ENCODE measurements at places on chromosomes 5 and 9.

GRCh38 chr9:33619666-33620404 lies 95.8 kb downstream of the ANKRD18B start:
- DNase-seq = no peak

GRCh38 chr5:83378624-83379289 lies 92.8 kb upstream of the VCAN start:
- DNase-seq = no peak

DNA sequence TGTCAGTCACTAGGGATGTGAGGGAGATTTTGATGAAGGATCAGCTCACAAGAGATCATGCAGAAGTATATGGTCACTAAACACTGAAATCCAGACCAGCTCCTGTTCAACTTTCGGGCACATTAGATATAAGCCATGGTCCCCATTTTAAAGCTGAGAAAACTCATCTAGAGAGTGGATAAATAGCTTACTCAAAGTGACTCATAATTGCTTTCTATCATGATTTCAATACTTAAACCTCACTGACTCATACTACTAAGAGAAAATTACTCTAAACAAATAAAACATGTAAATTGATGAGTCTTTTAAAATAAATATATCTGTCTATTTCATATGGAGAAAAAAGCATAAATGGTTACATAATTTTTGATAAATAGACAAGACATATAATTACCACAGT lies 567.7 kb downstream of the TLR4 start:
- DNase-seq = no peak

DNA sequence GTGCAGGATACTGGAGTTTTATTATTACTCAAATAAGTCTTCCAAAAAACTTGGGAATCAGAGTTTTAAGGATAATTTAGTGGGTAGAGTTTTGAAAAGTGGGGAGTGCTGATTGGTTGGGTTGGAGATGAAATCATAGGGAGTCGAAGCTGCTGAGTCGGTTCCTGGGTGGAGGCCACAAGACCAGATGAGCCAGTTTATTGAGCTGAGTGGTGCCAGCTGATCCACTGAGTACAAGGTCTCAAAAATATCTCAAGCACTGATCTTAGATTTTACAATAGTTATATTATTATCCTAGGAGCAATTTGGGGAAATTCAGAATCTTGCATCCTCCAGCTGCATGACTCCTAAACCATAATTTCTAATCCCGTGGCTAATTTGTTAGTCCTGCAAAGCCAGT lies 804.9 kb upstream of the SEMA6A start:
- DNase-seq = no peak

DNA sequence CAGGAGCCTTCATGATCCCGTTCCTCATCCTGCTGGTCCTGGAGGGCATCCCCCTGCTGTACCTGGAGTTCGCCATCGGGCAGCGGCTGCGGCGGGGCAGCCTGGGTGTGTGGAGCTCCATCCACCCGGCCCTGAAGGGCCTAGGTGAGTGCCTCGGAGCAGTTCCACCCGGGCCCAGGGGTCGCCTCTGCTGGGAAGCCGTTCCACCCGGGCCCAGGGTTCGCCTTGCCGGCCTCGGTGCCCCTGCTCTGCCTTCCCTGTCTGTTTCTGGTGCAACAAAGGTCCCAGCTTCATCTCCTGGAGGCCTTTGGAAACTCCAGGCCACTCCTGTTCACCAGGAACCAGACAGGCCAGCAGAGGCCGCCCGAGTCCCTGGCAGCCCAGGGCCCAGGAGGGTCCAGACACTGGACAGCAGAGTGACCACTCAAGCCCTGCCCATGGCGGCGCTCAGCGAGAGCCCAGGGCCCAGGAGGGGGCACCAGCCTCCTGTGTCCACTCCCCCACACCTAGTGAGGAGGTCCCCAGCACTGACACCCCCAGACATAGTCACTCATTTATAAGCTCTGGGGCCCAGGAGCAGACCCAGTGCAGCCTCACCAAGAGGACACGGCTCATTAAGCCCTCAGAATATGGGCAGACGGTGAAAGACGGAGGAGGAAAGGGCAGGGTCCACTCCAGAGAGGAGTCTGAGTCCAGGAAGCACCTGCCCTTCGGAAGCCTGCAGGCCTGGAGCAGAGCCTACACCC lies 7.5 kb downstream of the SLC6A19 start:
- DNase-seq = no peak

DNA sequence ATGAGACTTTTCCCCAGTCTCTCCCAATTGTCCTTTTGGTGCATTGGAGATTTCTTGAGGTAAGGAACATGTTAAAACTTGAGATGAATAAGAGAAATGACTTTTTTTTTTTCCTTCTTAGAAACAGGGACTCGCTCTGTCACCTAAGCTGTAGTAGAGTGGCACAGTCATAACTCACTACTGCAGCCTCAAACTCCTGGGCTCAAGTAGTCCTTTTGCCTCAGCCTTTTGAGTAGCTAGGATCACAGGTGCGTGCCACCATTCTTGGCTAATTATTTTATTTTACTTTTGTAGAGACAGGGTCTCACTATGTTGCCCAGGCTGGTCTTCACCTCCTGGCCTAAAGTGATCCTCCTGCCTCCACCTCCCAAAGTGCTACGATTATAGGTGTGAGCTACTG lies 25.9 kb downstream of the CDC42SE2 start:
- no peak for DNase-seq

DNA sequence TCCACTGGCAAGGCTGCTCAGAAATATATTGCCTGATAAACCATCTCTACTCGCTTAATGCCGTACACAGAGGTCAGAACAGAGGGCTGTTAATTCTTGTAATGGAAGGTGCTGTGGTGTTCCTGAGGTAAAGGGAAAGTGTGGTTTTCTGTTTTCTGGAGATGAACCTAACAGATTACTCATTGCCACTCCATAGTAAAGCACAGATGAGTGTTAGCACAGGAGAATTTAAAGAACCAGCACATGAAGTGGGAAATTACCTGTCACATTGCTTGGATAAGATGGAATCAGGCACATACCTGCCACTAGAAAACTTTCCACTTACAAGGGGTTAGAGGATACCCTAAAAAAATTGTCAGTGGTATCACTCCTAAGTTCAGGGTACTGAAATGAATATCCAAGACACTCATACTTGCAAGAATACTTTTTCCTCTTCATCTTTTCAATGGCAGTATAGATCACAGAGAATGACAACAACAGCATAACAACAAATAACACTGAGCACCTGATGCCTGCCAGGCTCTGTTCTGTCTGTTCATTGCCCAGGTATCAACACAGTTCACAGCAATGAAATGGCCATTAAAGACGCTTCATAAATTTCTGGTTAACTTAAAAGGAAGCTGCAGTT lies 152.9 kb upstream of the GNA14 start:
- DNase-seq = no peak

- DNase-seq = no peak
These were observed 36.3 kb upstream of the LRRC19 start for GRCh38 chr9:27041746-27042145.

- DNase-seq = no peak
These were observed 8.5 kb downstream of the FUBP3 start for GRCh38 chr9:130587921-130588320.

- DNase-seq = no peak
These were observed 46.8 kb upstream of the SARDH start for GRCh38 chr9:133784731-133785561.

- no peak for DNase-seq
These were observed 8.6 kb downstream of the SEPTIN8 start for GRCh38 chr5:132768485-132768868.

DNA sequence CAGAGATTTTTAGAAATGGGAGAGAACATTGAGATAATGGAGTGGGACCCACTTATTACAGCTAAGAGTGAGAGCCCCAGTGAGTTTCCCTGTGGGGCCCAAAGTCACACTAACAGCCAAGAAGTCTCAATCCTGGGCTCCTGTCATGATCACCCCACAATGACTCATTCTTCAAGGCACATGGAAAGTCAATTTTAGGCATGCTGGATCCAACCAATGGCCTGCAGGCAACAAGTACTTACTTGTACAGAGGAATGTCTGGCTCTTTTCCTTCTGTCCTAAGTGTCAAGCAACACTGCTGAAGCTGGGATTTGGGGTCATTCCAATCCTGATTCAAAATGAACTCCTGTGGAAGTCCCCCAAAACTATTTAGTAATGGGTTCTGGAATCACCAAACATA lies 123.1 kb downstream of the DROSHA start:
- no peak for DNase-seq

- DNase-seq = no peak
These were observed 62.6 kb upstream of the C6 start for GRCh38 chr5:41275813-41276512.

GRCh38 chr5:32726086-32726557 lies 15.0 kb downstream of the NPR3 start:
- DNase-seq = no peak

DNA sequence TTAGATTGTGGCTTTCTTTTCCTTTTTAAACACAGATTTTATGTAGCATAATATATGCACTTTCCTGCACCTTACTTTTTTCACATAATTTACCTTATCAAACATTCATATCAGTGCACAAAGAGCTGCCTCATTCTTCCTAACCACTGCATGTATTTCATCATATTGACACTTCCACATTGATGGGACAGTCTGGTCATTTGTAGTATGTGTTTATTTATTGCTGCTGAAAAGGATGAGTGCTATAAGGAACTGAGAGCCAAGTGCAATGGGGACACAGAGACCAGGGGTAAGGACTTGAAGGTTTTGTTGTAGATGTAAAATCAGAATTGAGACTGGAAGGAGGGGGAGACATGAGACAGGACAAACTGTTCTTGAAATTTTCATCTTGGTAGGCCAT lies 193.8 kb downstream of the SMARCA2 start:
- DNase-seq = no peak

GRCh38 chr9:122402403-122402871 lies 31.6 kb downstream of the PTGS1 start:
- DNase-seq = peak; percentile 55

- no peak for DNase-seq
These were observed 20.6 kb downstream of the SPTLC1 start for GRCh38 chr9:92094655-92095054.

DNA sequence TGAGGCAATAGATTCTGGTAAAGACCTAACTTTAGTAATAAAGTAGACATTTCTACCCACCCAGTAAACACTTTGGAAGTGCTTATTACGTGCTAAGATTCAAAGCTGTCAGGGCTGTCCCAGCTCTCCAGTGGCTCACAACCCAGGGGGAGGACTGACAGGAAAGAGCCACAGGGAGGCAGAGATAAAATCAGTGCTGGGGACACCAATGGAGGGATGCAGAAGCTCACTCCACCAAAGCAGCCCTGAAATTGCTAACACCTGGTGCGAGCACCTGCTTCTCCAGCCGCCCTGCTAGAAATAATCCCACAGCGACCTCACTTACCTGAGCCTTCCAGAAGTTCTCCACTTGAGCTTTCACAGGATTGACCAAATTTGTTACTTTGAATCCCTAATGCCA lies 501.0 kb downstream of the BNC2 start:
- DNase-seq = no peak

GRCh38 chr9:90029996-90030395 lies 425.2 kb downstream of the GADD45G start:
- DNase-seq = no peak

- no peak for DNase-seq
These were observed 942 bp downstream of the DCANP1 start for GRCh38 chr5:135446206-135446605.

DNA sequence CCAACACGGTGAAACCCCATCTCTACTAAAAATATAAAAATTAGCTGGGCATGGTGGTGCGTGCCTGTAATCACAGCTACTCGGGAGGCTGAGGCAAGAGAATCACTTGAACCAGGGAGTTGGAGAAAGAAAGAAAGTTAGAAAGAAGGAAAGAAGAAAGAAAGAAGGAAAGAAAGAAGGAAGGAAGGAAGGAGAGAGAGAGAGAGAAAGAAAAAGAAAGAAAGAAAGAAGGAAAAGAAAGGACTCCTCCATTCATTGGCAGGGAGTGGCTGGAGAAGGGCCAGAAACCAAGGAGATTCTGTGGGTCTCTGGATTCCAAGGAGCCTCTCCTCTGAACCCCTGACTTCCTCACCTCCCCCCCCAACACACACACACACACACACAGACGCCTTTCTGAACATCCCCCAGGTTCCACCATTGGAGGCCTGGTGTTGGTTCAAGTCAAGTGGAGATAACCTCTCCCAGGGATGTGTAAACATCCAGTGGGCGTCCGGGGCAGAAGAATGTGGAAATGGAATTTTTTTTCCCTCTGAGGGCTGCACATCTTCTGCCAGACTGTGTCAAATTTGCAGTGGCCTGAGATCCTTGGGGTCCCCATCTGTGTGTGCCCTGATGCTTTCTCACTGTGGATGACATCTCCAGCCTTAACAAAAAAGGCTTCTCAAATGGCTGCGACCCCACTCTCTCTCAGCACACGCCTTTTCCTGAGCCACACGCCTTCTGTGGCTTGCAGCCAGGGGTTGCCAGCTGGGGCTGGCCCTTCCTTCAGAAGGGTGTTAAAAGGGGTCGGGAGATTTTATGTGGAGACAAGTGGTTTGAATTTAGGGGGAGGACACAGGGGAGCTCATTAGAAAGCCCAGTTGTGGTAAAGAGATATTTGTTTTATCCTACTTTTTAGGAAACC lies 109.3 kb upstream of the HAND1 start:
- DNase-seq = no peak

DNA sequence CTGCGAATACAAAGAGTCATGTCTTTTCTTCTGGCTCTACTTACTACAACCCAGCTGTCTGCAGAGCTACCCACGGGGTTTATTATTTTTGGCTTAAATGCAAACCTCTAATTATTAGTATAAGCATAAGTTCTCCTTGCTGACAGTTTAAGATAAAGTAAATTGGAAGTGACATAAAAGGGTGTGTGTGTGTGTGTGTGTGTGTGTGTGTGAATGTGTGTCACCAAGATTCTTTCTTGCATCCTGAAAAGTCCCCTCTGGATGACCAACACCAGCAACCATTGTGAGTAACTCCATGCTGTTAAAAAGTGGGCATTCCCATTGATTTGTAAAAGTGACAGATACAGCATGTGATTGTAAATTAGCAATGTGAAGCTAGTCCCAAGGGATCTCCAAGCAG lies 803.8 kb upstream of the ZNF608 start:
- DNase-seq = no peak

DNA sequence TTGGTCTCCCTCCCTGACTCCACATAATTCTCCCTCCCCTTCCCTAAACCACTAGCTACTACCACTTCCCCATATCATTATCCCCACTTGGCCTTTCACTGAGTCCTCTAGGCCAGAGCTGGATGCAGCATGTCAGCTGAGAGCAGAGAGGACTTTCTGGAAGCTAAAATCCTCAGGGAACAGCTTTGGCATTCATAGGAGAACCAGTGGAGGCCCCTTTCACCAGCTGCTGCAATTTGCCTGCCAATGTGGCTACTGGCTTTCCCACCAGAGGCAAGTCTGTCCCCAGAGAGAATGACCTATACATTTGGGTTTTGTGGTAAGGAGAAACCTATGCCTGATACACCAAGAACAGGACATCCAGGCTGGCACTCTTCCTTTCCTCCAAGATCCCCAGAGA lies 14.4 kb downstream of the FAM219A start:
- DNase-seq = no peak
